Gastrocnemius medialis (tissue), 4 donors: ENCODE measurements at places on chromosomes 1 and 21. TPM values are rescaled to one million over a fixed set of nuclear protein-coding genes. Genes with fewer than 3 reads are reported as not detected.

Gene CD247
- not detected for total RNA-seq

Gene GLMP
- 15.2 TPM for total RNA-seq

Gene ELF3
- total RNA-seq = not detected

Gene S100A6
- 189 TPM for total RNA-seq

Gene ATP1A2
- total RNA-seq = 524 TPM

Gene GBP7
- not detected for total RNA-seq

Gene PGLYRP4
- not detected for total RNA-seq

Gene LRRC8C
- 5.8 TPM for total RNA-seq

Gene KCNQ4
- total RNA-seq = 3.3 TPM

Gene SLC1A7
- total RNA-seq = 0.24 TPM

Gene KCNJ6
- not detected for total RNA-seq

Gene USH2A
- not detected for total RNA-seq

Gene PLA2G2F
- not detected for total RNA-seq

Gene NBPF3
- total RNA-seq = 0.95 TPM

Gene NENF
- total RNA-seq = 149 TPM

Gene ILDR2
- 0.27 TPM for total RNA-seq

Gene LRRC71
- total RNA-seq = not detected

Gene OR2T29
- total RNA-seq = not detected

Gene ZNF697
- 3.1 TPM for total RNA-seq

Gene SPATA45
- total RNA-seq = not detected

Gene CFHR2
- total RNA-seq = not detected

Gene CFAP107
- not detected for total RNA-seq

Gene SAMD11
- 0.38 TPM for total RNA-seq

Gene SPATA17
- not detected for total RNA-seq

Gene GJA5
- total RNA-seq = 7.7 TPM

Gene ORC1
- total RNA-seq = 0.44 TPM

Gene VANGL2
- total RNA-seq = 1.2 TPM

Gene ADPRS
- total RNA-seq = 52.7 TPM

Gene MT1HL1
- total RNA-seq = not detected

Gene COL6A2
- 44.0 TPM for total RNA-seq

Gene DHRS3
- 73.3 TPM for total RNA-seq

Gene MIXL1
- not detected for total RNA-seq

Gene FH
- 93.0 TPM for total RNA-seq

Gene OR2T35
- total RNA-seq = not detected

Gene F3
- 5.6 TPM for total RNA-seq

Gene ASAP3
- total RNA-seq = 129 TPM

Gene SYT14
- total RNA-seq = 0.11 TPM

Gene KIFAP3
- total RNA-seq = 15.5 TPM

Gene TMEM234
- 1.6 TPM for total RNA-seq

Gene SEC16B
- 1.3 TPM for total RNA-seq

Gene TNFRSF18
- total RNA-seq = not detected

Gene LCE2B
- not detected for total RNA-seq

Gene EIF4G3
- 42.1 TPM for total RNA-seq

Gene RPS6KC1
- 16.4 TPM for total RNA-seq

Gene DMRTA2
- not detected for total RNA-seq

Gene GBP5
- 0.25 TPM for total RNA-seq

Gene FAM177B
- 0.39 TPM for total RNA-seq

Gene IL19
- not detected for total RNA-seq

Gene DMBX1
- not detected for total RNA-seq

Gene CFAP126
- total RNA-seq = not detected

Gene FCRL4
- total RNA-seq = not detected
